ENCODE measurements at places on chromosomes 13 and 19.

- no peaks in the 10 kb centered on the region for H3K36me3 ChIP-seq
- no peak for DNase-seq
- no peaks in the 10 kb centered on the region for H3K4me1 ChIP-seq
- no peak overlapping the region for H3K27ac ChIP-seq
- no peaks in the 10 kb centered on the region for H3K27me3 ChIP-seq
- no peak overlapping the region for H3K4me3 ChIP-seq
These were observed 277.8 kb downstream of the POU4F1 start for GRCh38 chr13:78325585-78325984.

- no peaks in the 10 kb centered on the region for H3K4me1 ChIP-seq
- peak overlapping the region; percentile 58 for H3K27ac ChIP-seq
- DNase-seq, result no peak
- no peak overlapping the region for H3K4me3 ChIP-seq
These were observed 155.5 kb downstream of the TBC1D4 start for GRCh38 chr13:75326173-75327134.

GRCh38 chr19:11639245-11639601 lies 41.9 kb downstream of the ZNF627 start:
- H3K36me3 ChIP-seq, result no peaks in the 10 kb centered on the region
- H3K4me1 ChIP-seq, result peaks cover 3% of the 10 kb centered on the region
- no peaks in the 10 kb centered on the region for H3K27me3 ChIP-seq
- H3K4me3 ChIP-seq, result no peak overlapping the region

- no peak overlapping the region for H3K4me3 ChIP-seq
- H3K27me3 ChIP-seq, result no peaks in the 10 kb centered on the region
- no peaks in the 10 kb centered on the region for H3K36me3 ChIP-seq
- no peak overlapping the region for H3K27ac ChIP-seq
- DNase-seq, result no peak
These were observed 18.9 kb upstream of the CEACAM8 start for GRCh38 chr19:42613666-42614065.

DNA sequence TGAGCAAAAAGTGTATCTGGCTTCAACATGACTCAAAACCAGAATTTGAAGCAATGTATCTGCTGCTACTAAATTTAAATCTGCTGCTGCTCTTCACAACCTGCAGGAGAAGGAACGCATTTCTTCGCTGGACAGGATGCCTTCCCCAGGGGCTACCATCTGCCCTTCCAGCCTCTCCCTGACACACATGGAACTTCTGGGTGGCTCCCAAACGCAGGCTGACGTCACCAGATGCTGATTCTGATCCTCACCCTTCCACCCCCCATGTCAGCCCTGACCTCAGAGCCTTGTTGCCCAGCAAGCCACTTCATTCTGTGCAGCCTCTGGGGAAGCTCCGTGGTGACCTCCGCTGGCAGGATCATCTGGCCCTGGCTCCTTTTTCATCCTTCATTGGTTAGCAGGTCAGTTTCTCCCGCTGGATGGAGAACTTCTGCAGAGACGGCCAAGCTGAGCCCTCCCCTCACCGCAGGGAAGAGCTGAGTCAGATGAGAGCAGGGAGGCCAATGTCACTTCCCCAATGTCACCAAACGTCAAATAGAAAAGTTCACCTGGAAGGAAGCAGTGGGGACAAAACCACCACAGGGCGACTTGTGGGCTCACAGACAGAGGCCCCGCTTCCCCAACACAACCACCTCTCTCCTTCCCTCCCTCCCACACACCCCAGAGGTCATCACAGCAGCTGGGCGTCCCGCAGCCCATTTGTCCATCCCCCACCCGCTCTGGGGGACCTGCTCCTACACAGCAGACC lies 14.0 kb upstream of the RAB20 start:
- no peaks in the 10 kb centered on the region for H3K27me3 ChIP-seq
- no peak overlapping the region for H3K27ac ChIP-seq
- no peak overlapping the region for H3K4me3 ChIP-seq
- no peaks in the 10 kb centered on the region for H3K36me3 ChIP-seq
- peak; percentile 41 for DNase-seq

DNA sequence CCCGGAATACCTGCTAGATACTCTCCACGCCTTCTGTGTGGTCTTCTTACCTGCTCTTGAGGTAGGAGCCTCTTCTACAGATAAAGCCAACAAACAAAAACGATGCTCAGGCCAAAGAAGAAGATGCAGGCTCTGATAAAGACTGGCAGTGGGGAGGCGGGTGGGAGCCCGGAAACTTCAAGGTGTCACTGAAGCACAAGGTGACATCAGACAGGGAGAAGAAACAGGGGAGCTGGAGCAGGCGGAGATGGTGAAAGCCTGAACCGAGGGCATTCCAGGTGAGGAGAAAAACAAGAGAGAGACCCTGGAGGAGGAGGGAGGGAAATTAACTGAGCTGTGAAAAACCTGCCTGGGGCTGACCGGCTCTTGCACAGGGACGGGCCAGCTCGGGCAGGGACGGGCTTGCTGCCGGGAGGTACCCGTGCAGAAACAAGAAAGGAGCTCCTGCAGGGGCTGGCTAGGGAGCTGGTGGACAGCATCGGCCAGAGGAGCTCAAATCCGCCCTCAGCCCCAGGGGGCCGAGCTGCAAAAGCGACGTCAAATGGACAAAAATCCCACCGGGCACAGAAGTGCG lies 19.0 kb downstream of the GNG7 start:
- no peaks in the 10 kb centered on the region for H3K4me1 ChIP-seq
- no peak overlapping the region for H3K27ac ChIP-seq
- DNase-seq, result no peak
- H3K27me3 ChIP-seq, result no peaks in the 10 kb centered on the region

DNA sequence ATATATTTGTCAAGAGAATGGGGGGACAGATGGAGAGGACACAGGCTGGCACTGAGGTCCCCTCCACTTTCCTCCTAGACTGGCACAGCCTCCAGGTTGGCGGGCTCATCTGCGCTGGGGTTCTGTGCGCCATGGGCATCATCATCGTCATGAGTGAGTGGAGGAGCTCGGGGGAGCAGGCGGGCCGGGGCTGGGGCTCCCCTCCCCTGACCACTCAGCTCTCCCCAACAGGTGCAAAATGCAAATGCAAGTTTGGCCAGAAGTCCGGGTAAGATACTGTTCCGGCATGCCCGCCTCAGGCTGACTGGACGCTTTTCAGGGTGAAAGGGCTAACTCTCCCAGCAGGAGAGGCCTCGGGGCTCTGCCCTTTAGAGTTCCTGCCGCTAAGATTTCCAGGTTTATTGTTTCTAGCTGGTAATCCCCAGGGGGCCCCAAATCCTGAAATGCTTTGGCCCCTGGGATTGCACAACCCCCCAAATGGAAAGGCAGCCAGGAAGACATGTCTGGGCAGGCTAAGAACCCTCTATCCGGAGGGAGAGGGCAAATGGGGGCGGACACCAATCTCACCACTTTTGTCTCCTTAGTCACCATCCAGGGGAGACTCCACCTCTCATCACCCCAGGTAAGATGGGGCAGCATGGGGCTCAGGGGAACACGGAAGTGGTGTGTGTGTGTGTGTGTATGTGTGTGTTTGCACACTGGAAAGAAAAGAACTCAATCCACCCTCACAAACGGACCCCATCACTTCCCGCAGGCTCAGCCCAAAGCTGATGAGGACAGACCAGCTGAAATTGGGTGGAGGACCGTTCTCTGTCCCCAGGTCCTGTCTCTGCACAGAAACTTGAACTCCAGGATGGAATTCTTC lies 7.3 kb downstream of the FXYD3 start:
- H3K27me3 ChIP-seq, result no peaks in the 10 kb centered on the region
- peaks cover 20% of the 10 kb centered on the region for H3K4me1 ChIP-seq
- no peaks in the 10 kb centered on the region for H3K36me3 ChIP-seq
- no peak for DNase-seq
- H3K27ac ChIP-seq, result no peak overlapping the region

DNA sequence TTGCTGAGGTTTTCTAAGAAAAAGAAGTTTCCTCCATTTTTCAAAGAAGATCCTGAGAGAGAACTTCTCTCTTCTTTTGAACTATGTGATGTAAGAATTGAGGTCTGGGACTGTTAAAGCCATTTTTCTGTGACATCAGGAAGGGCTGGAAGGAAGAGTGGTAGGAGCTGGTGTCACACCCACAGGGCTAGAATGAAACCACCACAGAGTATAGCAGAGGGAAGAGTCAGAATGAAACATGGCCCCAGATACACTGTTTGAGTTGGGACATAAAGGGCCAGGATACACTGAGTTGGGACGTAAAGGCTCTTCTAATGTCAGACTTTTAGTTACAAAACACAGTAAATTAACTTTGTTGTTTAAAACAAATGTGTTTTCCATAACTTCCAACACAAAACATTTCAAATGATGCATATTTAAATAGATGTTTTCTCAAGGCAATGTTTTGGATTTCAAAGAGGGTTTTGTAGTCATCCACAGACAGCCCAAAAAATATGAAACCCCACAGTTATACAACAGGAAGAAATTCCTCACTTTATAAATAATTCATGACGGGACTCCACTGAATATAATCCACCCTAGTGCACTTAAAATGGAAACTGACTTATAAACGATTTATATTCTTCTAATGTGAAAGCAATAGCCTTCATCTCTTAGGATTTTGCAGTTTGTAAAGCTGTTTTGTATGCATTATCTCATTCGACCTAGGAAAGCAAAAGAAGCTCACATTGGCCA lies 72.5 kb downstream of the LIG4 start:
- H3K4me1 ChIP-seq, result no peaks in the 10 kb centered on the region
- H3K27me3 ChIP-seq, result no peaks in the 10 kb centered on the region
- no peaks in the 10 kb centered on the region for H3K36me3 ChIP-seq
- no peak overlapping the region for H3K4me3 ChIP-seq
- DNase-seq, result no peak

Measured in body of pancreas (tissue), 4 donors.